ENCODE measurements at places on chromosomes 2 and 18. TPM values are rescaled to one million over a fixed set of nuclear protein-coding genes. Genes with fewer than 3 reads are reported as not detected.

Gene ADAM23
- total RNA-seq = 28.9 TPM

Gene TXNDC2
- not detected for total RNA-seq

Gene ALPP
- not detected for total RNA-seq

Gene KHK
- total RNA-seq = 0.98 TPM

Gene COLEC11
- total RNA-seq = 1.4 TPM

Gene RAMP1
- 3.7 TPM for total RNA-seq
